ENCODE measurements at places on chromosomes 5 and 9. TPM values are rescaled to one million over a fixed set of nuclear protein-coding genes. Genes with fewer than 3 reads are reported as not detected.

DNA sequence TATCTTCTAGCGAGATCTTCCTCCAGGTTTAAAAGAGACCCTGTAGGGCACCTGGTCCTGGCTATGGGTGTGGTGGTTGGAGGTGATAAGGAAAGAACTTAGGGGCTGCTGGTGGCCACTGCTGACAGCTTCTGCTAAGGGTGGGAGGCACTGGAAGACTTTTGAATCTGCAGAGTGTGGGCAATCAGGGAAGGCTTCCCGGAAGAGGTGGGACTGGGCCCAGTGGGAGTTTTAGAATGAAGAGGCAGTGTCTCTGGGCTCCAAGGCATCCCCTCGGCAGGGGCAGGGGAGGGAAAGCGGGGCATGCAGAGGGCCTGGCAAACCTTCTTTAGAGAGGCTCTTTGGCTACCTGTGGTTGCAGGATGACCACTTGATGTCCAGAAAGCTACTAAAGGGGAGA is 23.0 kb upstream of the DAB2IP start:
- no peak for DNase-seq

- DNase-seq = no peak
These were observed 567.9 kb downstream of the CCDC171 start for GRCh38 chr9:16120727-16121126.

- no peak for DNase-seq
These were observed 150.0 kb upstream of the VCAN start for GRCh38 chr5:83321483-83322055.

DNA sequence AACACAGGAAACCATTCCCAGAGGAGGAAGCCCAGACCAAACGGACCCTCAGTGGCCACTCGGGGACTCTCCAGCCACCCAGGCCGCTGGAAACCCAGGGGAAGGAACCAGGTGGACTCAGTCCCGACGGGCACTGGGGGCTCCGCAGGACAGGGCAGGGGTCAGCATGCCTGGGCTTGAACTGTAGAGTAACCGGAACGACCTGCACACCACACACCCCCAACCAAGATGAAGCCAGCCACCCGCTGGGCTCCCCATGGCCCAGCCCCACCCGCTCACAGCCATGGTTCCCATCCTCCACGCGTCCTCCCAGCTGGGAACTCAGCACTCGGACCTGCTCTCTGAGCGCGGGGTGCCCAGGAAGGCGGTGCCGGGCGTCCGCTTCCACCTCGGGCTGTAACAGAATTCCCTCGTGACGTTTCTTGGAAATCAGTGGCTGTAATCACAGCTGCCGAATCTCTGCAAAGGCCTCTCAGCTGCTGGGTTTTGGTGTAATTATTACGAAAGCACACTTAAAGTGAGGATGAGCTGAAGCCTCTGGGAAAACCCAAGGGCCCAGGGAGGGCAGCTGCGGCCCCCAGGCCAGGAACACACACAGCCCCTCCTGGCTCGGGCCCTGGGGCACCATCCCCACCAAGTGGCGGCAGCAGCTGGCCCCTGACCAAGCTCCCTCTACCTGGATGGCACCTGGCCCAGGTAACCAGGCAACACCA is 13.8 kb downstream of the NACC2 start:
- DNase-seq = no peak

GRCh38 chr9:21413624-21414023 is 4.7 kb downstream of the IFNA8 start:
- DNase-seq = no peak

DNA sequence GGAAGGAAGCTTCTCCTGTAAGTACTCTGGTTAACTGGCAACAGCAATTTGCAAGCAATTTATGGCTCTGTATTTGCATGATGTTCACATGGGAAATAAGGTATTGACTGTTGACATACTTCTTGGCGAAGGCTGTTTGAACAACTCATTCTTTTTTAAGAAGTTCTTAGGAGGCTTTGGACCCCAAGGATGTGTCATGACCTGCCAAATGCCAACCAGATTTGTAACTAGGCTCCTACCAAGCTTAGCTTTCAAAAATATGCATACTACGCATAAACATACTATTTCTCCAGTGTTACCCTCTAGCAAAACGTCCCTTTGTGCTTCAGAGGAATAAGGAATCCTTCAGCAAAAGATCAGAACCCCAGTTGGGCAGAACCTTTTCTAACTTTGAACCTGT is 165.2 kb upstream of the MSX2 start:
- no peak for DNase-seq

GRCh38 chr9:137634016-137634415 is 15.2 kb downstream of the EHMT1 start:
- DNase-seq = no peak

- DNase-seq = no peak
These were observed 176.8 kb downstream of the MELK start for GRCh38 chr9:36749461-36749860.

DNA sequence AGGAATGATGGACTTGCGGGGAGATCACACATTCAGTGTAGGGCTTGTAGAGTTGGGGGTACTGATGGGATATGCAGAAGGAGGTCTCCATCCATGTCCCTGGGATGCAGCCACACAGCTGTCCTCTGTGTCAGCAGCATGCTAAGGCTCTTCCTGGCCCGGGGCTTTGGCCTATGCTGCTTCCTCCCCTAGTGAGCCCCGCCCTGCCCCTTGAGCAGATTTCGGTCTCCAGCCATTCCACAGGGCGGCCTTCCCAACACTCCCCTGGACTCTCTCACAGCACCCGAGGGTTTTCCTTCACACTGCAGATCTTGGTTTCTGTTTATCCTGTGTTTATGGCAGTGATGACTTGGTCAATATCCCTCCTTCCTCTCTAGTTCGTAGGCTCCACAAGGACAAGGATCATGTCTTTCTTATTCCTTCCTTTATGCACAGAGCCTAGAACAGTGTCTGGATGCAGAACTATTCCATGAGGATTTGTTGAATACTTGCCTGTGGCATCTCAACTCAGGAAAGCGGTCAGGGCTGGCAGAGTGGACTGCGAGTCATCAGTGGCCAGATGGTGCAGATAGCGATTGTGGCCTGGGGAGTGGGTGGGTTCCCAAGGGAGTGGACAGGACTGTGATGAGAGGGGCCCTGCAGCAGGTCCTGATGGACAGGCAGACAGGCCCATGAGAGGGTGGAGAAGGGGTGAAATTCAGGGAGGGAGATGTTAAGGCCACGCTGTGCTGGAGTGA is 114.2 kb downstream of the RGS3 start:
- DNase-seq = no peak

DNA sequence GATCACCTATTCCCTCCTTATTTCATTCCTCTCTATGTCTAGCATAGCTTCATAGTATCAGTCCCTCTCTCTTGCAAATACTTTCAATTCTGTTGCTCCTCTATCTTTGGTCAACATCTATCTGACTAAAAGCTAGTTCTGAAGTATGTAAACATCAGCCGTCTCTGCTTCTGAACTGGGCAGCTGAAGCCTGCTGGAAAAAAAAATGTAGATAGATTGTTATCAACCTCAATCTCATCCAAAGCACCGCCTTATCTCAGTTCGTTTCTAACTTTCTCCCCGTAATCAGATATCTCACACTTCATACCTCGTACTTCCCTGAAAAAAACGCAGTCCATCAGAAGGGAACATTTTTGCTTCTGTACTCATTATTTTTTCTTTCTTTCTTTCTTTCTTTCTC is 4.5 kb upstream of the SEMA6A start:
- no peak for DNase-seq

RASGEF1C gene
- not detected for total RNA-seq

SARDH gene
- 121 TPM for total RNA-seq

SLC34A3 gene
- not detected for total RNA-seq
